ENCODE measurements at places on chromosomes 2 and 18.

- no peak for DNase-seq
These were observed 708.4 kb downstream of the RNF144A start for GRCh38 chr2:7625392-7626138.

DNA sequence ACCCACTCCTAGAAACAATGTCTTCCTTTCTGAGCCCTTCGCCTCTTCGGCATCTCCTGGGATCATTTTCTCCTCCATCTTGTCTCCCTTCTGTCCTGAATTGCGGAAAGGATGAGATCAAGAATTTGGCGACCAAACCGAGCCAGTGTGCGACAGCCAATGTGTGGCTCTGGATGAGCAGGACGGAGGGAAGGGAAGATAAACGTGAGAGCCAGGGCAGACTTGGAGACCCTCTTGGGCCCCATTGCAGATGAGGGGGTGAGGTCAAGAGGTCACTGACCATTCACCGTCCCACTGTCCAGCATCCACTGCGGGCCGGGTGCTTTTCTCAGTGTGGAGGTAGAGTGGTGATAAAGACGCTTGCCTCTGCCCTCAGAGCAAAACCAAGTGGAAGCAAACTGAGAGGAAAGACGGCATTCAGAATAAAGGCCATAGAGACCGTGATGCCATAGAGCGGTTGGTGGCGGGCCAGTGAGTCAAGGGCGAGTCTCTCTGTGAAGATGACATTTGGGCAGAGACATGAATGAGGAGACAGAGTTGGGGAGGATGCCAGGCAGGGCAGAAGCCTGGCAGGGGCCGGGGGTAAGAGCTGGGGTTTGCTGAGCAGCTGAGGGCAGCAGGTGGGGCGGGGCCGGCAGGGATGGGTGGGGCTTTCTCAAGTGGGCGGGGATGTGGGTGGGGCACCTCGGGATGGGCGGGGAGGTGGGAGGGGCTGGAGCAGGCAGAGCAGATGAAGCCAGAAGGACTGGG lies 55.6 kb downstream of the ACAA2 start:
- no peak for DNase-seq

GRCh38 chr2:156157670-156158069 lies 174.9 kb downstream of the NR4A2 start:
- no peak for DNase-seq

- DNase-seq = no peak
These were observed 219.6 kb upstream of the RBBP8 start for GRCh38 chr18:22713511-22713910.

GRCh38 chr2:221569425-221569845 lies 2.7 kb downstream of the EPHA4 start:
- no peak for DNase-seq

Measured in activated T-cell treated with anti-CD3 and anti-CD28 coated beads, Interleukin-2, amount 50 U/mL, for 1 hour (primary cell).